ENCODE measurements at places on chromosomes 16 and 17.

DNA sequence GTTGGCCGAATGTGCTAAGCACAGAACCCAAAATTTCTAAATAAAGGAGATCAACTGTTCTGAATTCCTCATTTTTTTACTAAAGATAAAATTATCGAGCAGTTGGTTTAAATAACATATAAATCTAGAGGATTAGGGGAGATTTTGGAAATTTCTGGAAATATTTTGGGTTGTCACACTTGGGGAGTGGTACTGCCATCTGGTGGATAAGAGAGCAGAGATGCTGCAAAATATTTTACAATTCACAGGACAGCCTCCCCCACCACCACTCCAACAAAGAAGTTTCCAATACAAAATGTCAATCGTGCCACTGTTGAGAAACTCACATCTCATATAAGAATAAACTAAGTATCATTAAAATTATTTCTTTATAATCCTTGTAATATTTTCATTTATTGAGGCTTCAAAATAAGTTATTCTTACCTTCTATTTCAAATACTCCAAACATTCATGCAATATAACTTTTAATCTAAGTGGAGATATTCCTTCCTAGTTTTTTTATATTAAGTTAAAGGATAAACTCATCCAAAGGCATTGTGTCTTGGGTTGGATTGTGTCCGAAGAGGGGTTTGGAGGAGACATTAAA lies 17.0 kb upstream of the ABCA8 start:
- DNase-seq: no peak

DNA sequence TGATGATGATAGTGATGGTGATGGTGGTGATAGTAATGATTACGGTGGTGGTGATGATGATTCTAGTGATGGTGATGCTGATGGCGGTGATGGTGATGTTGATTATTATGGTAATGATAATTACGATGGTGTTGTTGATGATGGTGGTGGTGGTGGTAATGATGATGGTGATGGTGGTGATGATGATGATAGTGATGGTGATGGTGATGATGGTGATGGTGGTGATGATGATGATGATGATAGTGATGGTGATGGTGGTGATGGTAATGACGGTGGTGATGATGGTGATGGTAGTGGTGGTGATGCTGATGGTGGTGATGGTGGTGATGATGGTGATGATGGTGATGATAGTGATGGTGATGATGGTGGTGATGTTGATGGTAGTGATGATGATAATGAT lies 370.0 kb downstream of the CDH13 start:
- DNase-seq: no peak

- peak; percentile 31 for DNase-seq
These were observed 38.8 kb downstream of the C16orf95 start for GRCh38 chr16:87278191-87279093.

DNA sequence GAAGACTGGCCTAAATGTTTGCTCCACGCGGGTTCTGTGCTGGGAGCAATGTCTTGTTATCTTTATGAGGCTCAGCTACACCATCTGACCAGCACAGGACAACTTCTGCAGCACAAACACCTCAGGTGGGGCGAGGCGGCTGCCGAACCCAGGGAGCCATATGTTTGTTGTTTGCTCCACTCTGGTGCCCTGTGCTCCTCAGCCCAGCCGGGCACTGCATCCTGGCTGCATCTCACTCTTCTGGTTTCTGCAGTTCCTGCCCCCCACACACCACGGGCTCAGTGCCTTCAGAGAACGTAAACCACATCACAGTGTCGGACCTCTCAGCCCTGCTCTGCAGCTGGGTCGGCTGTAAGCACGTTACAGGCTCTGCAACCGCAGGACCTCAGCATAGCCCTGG lies 32.4 kb downstream of the MXRA7 start:
- DNase-seq: no peak
